T-helper 22 cell (primary cell): ENCODE measurements at places on chromosomes 7 and 10.

GRCh38 chr10:106930751-106931150 is 233.8 kb downstream of the SORCS1 start:
- DNase-seq: no peak

DNA sequence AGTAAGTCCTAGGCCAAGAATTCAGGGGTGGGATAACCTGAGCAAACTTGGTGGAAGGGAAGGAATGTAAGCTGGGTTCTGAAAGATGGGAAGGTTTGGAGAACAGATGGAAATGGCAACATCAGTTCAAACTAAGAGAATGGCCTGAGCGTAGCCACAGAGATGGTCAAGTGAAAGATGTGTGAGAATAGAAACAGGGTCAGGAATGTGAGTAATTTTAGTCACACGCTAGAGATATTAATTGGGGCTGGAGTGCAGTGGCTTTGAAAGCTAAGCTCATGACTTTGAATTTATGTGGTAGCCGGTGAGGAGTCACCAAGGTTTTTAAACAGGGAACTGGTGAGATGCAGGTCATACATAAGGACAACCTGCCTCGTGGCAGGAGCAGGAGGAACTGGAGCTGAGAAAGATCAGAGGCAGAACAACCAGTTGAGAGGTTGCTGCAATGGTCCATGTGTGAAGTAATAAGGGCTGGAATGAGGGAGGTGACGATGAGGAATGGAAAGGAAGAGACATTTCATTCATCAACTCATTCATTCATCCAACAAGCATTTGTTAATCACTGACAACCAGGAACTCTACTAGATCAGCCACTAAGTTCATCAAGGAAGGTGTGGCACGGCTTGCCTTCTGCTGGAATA is 12.9 kb upstream of the SORBS1 start:
- DNase-seq: no peak

- no peak for DNase-seq
Measured at GRCh38 chr7:117587931-117588330, 108.1 kb downstream of the CFTR start.

DNA sequence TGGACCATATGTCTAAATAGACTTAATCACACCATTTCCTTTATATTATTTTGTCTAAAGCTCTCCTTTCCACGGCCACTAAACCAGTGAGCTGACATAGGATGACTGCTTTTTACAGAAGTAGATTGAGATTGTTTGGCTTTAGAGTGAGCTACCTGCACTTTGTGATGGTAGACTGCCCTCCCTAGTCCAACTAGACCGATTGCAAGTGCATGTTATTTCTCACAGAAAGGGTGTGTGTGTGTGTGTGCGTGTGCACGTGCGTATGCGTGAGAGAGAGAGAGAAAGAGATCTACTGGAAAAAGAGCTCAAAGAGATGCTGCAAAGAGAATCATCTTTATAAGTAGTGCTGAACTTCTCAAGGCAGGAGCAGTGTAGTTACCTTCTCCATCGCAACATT is 60.7 kb downstream of the VCL start:
- no peak for DNase-seq

DNA sequence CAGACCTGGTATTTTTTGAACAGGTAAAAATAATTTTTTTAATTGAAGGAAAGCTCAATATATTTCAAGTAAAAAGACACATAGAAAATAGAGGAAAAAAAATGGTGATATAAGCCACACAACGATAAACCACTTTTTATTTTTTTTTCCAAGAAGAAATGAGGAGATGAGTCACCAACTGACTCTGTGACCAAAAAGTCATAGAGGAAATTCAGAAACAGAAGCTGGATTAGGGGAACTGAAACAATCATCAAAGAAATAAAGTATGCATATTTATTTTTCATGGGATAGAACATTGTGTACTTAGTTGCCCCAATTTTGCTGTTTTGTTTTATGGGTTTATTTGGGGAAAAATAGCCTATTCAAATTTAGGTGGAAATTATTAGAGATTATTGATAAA is 176.8 kb upstream of the AGR3 start:
- DNase-seq: no peak

DNA sequence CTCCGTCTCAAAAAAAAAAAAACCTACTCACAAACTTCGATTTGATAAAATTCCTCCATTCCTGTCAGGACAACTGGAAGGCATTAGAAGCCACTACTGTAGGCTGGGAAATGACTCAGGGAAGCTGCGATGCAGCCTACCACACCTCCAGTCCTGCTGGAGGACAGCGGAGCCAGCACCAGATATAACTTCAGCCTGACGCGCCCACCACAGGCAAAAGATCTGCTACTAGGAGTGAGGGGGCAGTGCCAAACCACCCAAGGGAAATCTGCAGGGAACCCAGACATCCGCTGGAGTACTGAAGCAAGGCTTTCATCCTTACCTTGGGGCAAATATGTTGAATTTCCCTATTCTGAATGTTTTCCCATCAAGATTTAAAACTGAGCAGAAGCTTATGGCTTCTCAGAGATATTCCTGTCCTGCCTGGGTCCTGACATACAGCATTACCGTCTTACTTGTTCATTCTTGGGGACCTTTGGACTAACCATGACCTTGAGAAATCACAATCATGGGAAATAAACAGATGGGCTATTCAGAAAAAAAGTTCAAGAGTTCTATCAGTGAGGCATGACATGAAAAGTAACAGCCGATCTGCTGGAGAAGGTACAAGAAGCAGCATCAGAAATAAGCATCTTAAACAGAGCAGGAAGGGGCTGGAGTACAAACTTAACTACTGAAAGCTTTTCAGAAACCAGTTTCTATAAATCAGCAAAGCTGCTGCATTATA is 20.4 kb downstream of the BCCIP start:
- DNase-seq: no peak

GRCh38 chr10:46297406-46298204 is 10.8 kb downstream of the ANTXRL start:
- no peak for DNase-seq

DNA sequence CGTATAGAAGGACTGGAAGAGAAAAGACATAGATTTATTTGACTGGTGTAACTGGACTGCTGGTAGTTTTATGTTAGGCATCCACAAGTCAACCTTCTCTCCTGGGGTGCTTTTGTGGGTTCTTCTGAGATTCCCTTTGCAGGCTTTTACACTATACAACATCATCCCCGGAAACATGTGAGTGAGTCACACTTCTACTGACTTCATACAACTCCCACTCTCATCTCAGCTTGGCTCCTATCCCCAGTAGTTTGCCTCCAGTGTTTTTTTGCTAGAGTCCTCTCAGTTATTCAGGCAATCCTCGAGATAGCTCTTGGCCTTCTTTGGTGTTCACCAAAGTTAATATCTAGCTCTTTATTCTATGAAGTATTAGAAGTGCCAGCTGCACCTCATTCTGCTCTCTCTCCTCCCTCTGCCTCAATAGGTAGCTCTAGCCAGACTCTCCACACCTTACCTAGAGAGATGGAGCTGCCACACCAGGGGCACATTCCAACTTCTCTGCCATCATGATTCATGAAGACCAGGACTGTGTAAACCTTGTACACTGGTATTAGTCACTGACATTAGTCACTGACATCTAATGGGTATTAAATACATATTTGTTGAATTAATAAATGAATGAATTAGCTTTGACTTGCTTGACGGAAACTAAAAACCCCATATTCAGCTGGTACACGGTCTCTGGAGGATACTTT is 281.9 kb downstream of the PPP1R3A start:
- no peak for DNase-seq

GRCh38 chr7:28121496-28121895 is 59.1 kb downstream of the JAZF1 start:
- DNase-seq: no peak

- DNase-seq: no peak
Measured at GRCh38 chr10:116708391-116708821, 34.0 kb downstream of the HSPA12A start.

- no peak for DNase-seq
Measured at GRCh38 chr7:129308047-129308446, 83.2 kb downstream of the AHCYL2 start.

GRCh38 chr7:5500777-5501350 is 77.2 kb upstream of the TNRC18 start:
- DNase-seq: no peak

DNA sequence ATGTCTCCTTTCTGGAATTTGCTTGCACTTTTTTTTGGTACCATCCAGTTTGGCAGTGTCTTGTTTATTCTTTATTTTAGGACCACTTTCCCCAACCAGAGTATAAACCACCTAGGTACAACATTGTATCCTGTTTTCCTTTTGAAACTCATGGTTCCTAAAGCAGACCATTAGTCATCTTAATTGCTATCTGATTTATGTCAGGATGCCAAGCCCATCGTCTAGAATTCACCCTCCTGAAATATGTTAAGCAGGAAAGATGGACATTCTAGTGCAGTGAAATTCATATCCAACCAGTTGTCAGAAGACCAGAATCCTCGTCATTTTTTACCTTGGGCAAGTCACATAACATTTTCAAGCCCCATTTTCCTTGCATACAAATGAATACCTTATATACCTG is 223.6 kb upstream of the KMT2E start:
- no peak for DNase-seq

- no peak for DNase-seq
Measured at GRCh38 chr10:101725296-101726114, 30.5 kb upstream of the FBXW4 start.

DNA sequence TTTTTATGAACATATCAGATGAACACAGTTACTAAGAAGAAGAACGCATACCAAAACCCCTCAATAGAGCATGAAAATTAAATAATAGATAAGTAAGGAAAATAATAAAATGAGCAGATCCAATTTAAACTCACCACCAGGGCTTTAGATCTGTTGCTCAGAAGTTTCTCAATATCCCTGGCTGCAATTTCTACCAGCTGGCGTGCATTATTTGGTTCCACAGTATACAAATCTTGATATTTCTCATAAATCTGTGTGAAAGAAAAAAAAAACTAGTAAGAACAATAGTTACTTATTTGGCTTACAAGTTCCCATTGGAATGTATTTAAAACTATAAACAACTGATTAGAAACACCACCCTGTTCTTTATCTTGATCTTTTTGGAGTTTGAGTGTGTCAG is 108.6 kb downstream of the CACNA2D1 start:
- DNase-seq: no peak

- no peak for DNase-seq
Measured at GRCh38 chr10:110504111-110504735, 6.5 kb downstream of the DUSP5 start.

DNA sequence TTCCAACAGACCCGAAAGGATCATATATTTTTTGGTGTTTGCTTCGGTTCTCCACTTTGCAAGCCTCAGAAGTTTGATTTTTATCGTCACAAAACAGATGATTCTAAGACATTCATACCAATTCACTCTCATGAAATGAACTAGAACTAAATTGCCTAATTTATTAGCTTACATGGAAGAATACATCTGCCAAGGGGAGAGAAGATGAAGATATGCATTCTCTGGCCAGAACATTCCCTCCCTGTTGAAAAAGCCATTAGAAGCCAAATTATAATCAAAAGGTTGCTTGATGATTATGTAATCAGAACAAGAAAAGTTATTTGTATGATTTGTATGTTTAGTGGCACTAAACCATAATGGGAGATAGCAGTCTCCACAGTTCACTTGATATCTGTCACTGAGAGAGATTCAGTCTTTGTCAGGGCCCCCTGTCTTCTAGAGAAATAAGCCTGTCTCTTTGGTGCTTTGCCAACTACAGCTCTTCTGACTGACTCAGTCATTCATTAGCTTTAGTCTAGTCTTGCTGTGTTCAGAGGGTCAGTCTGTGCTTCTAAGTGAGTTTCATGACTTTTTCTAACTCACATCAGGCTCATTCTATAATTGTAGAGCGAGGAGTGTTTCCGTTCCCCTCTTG is 95.3 kb upstream of the GNAI1 start:
- DNase-seq: no peak

DNA sequence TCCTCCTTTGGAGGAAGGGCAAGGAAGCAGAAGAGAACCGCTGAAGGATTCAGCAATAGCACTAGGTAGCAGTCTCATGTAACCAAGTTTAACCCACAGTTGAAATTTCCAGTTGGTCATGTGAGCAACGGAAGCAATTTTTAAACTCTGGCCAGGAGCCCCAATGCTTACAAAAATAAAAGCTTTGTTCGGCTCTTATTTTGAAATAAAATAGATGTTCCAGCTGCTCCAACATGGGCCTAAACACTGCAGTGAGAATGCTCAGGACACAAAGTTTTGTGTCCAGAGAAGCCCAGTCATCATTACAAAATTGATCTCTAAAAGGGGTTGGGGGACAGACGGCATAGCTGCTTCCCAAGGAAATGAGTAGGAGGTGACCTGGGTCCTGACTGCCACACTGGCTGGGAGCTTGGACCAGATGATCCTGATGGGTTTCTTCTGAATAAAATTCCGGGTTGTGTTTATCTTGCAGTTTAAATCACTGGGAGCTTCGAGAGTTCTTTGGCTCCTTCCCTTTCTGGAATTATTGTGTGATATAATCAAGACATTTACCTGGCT is 452 bp upstream of the TMEM140 start:
- DNase-seq: no peak

- DNase-seq: no peak
Measured at GRCh38 chr10:111646021-111646420, 537.5 kb downstream of the GPAM start.

GRCh38 chr7:31052487-31052840 is 356 bp downstream of the ADCYAP1R1 start:
- DNase-seq: no peak
